HS-5 (cell line): ENCODE measurements at places on chromosomes 16 and 17.

GRCh38 chr17:4919511-4920047, 12.5 kb upstream of the GP1BA start:
- no peak for DNase-seq

- DNase-seq: no peak
Measured at GRCh38 chr17:65690626-65691310, 129.3 kb upstream of the AXIN2 start.

DNA sequence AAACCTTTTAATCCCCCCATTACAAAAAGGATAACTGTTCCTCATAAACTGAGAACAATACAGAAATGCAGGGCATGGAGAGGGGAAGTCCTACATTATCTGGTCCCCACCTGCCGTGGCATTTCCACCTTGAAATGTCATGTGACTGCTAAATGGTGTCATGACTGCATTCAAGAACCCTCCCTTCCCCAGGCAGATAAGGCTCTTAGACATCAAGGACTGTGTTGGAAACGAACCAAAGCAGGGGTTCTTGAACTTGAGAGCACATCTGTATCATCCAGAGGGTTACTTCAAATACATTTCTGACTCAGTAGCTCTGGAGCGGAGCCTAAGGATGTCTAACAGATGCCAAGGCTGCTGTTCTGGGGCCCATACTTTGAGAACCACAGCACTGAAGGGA, 18.4 kb downstream of the CMTM3 start:
- DNase-seq: no peak

DNA sequence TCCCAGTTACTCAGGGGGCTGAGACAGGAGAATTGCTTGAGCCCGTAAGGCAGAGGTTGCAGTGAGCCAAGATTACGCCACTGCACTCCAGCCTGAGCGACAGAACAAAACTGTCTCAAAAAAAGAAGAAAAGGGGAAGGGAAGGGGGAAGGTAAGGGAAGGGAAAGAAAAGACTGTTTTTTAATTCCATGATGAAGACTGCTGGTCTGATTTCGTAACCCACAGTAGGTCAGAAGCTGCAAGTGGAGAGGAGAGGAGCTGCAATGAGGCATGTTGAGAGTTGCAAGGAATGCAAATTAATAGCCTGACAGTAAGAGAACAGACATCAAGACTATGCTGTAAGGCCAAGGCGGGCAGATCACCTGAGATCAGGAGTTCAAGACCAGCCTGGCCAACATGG, 33.3 kb downstream of the HELZ start:
- DNase-seq: no peak

DNA sequence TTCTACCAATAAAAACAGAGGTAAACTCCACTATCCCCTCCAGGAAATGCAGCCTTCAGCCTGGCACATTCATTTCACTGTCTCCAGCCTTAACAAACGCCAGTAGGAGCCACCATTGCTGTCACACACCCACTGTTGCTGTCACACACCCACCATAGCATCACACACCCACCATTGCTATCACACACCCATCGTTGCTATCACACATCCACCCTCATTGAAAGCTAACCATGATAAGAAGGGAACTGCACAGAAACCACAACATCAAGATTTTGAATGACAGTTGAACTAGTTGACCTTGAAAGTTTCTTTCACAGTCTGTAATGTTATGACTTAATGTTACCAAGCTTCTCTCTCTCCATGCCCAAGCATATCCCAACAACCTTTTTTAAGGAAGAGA, 38.1 kb downstream of the SHCBP1 start:
- DNase-seq: no peak

GRCh38 chr17:19539841-19540311, 6.2 kb downstream of the SLC47A1 start:
- DNase-seq: no peak

DNA sequence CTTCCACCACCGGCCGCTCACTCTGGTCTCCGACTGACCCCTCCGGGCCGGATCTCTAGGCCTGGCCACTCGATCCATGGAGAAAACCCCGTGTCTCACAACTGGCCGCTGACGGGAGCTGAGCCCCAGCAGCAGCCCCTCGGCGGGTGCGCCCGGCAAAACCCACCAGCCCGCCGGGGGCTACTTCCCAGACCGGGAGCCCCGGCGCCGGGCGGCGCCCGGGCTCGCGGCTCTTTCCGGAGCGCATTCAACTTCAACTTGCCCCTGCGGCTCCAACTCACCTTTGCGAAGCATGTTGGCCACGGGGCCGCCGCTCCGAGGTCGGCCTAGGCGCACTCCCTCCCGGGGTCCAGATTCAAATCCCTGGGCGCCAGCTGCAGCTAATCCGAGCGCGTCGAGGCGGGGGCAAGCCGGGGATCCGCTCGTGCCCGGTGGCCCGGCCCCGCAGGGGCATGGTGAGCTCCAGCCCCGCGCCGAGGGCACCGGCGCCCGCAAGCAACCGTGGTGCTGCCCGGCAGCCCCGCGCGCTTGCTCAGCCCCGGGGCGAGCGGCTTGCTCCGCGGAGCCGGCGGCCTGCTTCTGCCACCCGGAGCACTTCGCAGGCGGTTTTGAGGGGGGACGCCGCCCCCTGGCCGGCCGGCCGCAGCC, 438 bp downstream of the RTN4RL1 start:
- no peak for DNase-seq
